DMS153 (cell line): ENCODE measurements at places on chromosomes 13 and 19.

DNA sequence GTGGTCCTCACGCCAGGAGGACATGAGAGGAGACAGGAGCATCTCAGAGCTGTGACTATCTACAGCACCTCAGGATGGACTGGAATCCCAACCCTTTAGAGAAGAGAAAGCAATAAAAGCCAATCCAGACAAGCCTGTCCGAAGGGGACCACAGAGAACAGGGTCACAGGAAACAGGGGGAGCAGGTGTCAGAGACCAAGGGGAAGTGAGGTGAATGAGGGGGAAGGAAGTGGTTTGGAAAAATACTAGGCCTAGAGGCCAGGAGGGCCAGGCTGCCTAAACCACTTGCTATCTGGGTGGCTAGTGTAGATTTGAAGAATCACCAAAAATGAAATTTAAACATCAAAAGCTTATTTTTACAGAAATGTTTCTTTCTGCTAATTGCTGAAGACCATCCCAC lies 16.2 kb downstream of the TMTC4 start:
- no peak for DNase-seq

DNA sequence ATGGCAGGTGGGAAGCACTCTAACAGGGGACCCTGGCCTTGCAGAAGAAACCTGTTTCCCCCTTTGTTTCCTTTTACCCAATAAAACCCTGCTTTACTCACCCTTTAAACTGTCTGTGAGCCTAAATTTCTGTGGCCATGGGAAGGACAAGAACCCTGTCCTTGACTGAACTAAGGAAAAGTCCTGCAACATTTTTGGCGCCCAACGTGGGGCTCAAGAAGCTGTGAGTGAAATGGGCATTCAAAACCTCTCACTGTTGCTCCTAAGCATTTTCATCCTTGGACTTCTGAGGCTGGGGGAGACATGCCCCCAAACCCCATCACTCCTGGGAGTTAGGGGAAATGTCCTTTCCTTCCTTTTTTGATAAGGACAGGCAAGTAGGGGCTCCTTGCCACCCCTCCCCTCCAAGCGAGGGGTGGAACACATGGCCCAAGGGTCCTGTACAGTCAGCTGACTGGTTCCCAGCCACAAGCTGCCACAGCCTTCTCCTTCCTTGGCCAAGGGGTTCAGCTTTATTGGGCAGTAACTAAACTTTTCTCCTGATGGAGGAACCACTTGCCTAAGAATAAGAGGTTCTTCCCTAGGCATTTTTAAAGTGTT lies 381.6 kb downstream of the KLF5 start:
- DNase-seq, result no peak

DNA sequence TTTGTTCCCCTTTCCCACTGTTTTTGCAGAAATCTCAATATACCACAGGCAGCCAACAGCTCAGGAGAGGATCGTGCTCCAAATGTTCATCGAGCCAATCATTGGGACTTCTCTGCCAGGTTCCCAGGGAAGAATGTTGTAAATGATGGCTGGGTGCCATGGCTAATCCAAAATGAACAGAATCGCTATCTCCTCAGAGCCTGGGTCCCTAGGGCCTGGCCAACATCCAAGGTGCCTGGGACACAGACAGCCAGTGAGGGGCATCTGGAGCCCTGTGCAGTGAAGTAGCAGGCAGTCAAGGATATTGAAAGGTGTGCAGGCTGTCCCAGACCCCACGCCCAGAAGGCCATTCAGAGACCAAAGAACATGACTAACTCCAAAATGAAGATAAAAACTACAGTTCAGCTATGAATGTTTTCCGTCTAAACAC lies 37.8 kb downstream of the BRD4 start:
- no peak for DNase-seq

DNA sequence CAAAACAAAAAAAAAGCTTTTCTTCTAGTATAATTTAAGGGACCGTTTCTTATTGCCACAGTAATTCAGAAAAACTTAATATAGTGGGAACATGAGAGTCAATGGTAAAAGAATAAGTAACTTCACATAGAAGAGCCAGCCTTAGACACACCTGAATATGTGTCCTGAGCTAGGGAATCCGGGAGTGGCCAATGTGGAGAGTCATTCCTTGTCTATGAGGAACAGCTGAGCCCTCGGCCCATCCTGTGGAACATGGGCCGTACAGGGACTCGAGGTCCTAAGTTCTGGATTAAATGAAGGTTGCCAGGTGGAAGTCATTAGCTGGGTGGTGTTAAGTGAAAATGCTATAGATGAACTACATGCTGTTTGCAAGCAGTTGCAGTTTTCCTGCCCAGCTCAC lies 32.2 kb downstream of the EFNB2 start:
- DNase-seq, result no peak

GRCh38 chr13:27523346-27524073 lies 73.1 kb upstream of the MTIF3 start:
- no peak for DNase-seq

GRCh38 chr13:48038761-48039160 lies 1.2 kb downstream of the NUDT15 start:
- DNase-seq, result no peak

DNA sequence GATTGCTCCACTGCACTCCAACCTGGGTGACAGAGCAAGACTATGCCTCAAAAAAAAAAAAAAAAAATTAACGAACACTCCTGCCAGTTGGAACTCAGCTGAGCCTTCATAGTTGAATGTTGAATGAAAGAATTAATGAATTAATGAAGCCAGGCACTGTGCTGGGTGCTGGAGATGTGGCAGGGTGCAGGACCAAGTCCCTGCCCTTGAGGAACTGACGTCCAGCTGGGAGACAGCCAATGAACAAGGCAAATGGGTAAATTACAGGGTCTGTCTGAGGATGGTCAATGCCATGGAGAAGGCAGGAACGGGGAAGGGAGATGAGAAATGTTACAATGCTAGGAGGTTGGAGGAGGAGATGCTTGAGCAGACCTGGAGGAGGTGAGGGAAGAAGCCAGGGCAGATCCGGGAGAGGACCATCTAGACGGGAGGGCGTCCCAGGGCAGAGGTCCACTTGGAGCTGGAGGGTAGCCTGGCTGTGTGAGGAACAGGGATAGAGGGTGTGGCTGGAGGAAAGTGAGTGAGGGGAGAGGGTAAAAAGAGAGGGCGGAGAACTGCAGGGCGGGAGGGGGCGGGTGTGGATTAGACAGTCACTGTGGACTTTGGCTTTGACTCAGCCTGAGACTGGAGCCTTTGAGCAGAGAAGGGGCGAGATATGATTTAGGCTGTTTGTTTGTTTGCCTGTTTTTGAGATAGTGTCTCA lies 16.8 kb upstream of the IGSF23 start:
- DNase-seq, result no peak

GRCh38 chr19:548886-549830 lies 5.3 kb downstream of the GZMM start:
- DNase-seq, result no peak

DNA sequence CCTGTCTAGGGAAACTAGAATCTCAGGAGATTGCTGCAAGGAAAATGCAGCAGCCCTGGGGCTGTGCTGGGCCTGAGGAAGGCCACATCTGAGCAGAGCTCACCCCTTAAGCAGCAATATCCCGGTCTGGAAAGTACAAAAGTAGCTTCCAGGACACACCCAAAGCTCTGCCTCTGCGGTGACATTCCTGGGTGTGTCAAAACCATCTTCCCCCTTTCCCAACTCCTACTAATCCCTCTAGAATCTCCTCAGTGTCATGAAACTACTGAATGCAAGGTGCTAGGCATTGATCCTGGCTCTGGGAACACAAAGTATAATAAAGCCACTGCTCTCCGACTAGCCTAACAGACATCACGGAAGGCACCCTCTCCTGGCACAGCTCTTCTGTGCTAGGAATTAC lies 5.0 kb downstream of the PBX4 start:
- no peak for DNase-seq

- DNase-seq, result no peak
Measured at GRCh38 chr13:72666391-72666790, 61.0 kb downstream of the MZT1 start.
